ENCODE measurements at places on chromosomes 11 and 22.

DNA sequence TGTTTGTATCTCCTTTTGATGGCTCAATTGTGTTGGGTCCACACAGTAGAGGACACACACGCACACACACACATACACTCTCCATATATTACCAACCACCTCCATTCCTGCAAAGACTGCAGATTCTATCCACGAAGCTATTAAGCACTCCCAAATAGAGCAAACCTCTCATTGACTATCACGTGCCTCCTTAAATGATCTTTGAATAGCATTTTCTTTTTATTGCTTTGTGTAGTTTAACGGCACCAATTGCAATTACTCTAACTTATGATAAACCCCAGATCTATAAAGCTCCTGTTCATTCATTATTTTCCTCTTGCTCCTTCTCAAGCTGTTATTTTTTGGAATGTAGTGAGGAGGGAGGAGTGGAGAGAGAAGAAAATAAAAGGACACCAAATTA lies 204.7 kb downstream of the ST3GAL4 start:
- no peak for DNase-seq

DNA sequence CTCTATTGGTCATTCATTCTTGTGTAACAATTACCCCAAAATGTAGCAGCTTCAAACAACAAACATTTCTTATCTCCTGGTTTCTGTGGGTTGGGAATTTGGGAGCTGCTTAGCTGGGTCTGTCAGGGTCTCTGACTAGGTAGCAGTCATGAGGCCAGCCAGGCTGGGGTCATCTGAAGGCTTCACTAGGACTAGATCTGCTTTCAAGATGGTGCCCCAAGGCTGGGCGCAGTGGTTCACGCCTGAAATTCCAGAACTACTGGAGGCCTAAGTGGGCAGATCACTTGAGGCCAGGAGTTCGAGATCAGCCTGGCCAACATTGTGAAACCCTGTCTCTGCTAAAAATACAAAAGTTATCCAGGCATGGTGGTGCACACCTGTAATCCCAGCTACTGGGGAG lies 13.1 kb upstream of the SPDYC start:
- DNase-seq, result no peak

DNA sequence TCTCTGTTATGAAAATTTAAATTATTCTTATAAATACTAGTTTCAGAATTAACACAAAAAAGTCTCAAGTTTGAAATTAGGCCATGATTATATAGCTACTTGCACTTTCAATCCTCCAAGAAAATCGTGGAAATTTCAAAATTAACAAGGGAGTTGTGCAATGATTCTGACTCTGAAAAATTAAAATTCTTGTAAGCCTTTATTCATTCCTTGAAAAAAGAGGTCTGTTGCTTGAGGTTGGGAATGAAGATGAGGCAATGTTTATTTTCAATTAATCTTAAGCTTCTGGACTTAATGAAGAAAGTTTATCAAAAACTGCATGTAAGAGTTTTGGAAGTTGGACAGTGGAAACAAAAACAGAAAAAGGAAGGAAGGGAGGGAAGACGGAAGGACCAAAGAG lies 128.2 kb upstream of the FIBIN start:
- DNase-seq, result no peak

- DNase-seq, result no peak
Measured at GRCh38 chr22:29641042-29641699, 37.7 kb downstream of the NF2 start.

- no peak for DNase-seq
Measured at GRCh38 chr22:50179937-50180726, 5.6 kb upstream of the TRABD start.

DNA sequence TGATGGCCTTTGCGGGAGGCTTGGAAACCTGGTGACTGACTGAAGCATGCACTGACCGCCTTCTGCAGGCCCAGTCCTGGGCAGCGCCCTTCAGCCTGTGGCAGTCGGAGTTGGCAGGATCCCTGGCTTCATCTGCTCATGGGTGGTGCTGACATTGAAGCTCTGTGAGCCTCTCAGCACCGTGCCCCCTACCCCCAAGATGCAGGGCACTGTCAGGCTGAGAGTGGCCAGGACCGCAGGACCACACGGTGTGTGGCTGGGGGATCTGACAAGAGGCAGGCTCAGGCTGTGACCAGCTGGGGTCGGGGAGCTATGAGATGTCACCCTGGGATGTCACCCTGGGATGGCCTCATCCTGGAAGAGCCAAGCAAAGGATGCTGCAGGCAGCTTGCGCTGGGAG lies 32.7 kb downstream of the TBC1D22A start:
- no peak for DNase-seq

GRCh38 chr11:32427935-32428664 lies 7.2 kb downstream of the WT1 start:
- DNase-seq, result no peak

GRCh38 chr11:47020793-47021526 lies 84.4 kb downstream of the CSTPP1 start:
- no peak for DNase-seq

GRCh38 chr11:13884158-13884799 lies 78.2 kb upstream of the SPON1 start:
- no peak for DNase-seq

DNA sequence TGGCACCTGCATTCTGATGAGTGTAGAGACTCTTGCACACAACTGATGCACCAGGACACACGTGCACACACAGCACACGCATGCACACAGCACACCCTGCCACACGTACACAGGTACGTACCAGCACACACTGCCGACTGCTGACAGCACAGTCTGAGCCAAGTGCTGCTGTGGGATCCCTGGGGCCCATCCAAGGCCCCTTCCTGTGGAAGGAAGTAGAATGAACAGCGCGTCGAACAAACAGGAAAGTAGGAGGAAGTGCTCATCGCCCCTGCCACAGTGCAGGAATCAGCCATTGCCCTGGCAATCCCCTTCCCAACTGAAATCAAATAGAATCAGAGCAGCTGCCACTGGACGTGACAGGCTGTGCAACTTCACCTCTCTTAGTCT lies 57.9 kb downstream of the CD82 start:
- DNase-seq, result no peak

- no peak for DNase-seq
Measured at GRCh38 chr11:33016654-33017053, 976 bp downstream of the DEPDC7 start.

- DNase-seq, result no peak
Measured at GRCh38 chr22:28027453-28028448, 108.7 kb upstream of the PITPNB start.

DNA sequence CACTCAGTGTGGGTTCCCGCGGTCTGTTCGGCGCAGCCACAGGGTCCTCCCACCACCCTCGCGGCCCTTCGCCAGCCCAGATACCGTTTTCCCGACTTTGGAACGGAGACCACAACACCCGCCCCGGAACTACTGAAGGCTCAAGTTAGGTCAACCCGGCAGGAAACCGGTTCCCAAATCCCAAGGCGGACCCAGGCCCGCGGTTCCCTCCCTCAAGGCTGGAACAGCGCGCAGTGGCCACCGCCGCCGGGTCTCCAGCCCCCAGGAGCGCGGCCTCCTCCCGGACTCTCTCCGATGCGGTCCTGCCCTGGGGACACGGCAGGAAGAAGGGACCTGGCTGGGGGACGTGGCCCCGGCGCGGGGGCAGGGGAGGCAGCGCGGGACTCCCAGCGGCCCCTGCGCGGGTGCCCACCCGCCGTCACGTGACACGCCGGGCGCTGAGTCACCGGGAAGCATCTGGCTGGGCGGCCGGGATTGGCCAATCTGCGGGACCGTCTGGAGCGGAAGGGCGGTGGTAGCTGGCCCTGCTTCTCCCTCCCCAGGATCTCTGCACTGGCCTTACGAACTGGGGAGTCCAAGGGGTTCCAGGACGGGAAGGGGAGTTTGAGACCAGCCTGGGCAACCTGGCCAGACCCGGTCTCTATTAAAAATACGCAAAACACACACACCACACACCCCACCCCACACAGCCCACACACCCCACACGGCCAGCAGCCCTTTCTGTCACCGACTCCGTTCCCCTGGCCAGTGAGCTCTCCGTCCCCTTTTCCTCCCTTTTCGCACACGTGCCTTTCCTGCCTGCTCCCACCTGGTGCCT lies 21.5 kb upstream of the MALAT1 start:
- peak; percentile 88 for DNase-seq

GRCh38 chr11:103850419-103851165 lies 185.8 kb upstream of the DDI1 start:
- DNase-seq, result no peak

DNA sequence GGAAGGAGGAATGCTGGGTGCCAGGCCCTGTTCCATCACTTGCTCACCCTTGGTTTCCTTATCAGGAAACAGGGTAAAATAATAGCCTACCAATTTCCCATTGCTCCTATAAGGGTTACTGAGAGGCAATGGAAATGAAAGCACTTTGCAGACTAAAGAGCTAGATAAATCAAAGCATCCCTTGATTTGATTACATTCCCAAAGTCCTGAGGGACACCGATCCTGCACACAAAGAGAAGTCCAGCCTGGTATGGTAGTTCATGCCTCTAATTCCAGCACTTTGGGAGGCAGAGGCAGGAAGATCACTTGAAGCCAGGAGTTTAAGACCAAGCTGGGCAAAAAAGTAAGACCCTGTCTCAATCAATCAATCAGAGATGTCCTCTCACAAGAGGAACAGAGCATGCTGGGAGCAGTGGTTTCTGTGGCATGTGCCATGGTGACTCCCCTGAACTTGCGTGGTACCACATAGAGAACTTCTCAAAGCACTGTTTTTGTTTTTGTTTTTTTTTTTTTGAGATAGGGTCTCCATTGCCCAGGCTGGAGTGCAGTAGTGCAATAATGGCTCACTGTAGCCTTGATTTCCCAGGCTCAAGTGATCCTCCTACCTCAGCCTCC lies 10.7 kb downstream of the TBC1D10A start:
- DNase-seq, result no peak

GRCh38 chr22:26234296-26234695 lies 65.0 kb downstream of the SEZ6L start:
- DNase-seq, result no peak

- DNase-seq, result no peak
Measured at GRCh38 chr11:118706546-118706825, 27.0 kb upstream of the TREH start.

DNA sequence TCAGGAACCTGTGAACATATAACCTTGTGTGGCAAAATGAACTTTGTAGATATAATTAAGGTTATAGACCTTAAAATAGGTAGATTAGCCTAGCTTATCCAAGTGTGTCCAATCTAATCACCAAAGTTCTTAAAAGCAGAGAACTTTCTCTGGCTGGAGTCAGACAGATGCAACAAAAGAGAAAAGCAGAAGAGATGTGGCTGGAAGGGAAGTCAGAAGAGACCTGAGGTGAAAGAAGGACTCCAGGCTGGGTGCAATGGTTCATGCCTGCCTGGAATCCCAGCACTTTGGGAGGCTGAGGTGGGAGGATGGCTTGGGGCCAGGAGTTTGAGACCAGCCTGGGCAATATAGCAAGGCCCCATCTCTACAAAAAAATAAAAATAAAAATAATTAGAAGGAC lies 39.4 kb upstream of the SWAP70 start:
- no peak for DNase-seq

GRCh38 chr11:102476812-102477211 lies 24.2 kb upstream of the TMEM123 start:
- DNase-seq, result peak; percentile 37

GRCh38 chr11:8908099-8908498 lies 2.9 kb upstream of the AKIP1 start:
- no peak for DNase-seq

DNA sequence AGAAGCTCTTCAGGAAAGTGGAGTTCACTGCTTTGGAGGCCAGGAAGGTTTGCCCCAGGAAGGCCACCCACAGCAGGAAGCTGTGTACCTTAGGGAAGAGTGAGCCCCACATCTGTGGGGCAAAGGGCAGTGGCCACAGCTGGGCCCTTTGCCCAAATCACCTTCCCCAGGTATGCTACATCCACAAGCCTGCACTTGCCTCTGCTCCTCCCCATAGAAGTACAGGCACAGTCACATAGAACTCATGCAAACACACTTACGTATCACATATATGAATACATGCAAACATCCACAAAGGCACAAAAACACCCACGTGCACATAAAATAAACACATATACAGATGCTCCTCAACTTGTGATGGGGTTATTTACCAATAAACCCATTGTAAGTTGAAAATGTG lies 2.1 kb downstream of the TRIM29 start:
- no peak for DNase-seq

- no peak for DNase-seq
Measured at GRCh38 chr11:37298173-37298572, 700.1 kb upstream of the RAG2 start.

GRCh38 chr22:44340271-44341239 lies 27.8 kb upstream of the SHISAL1 start:
- peak; percentile 62 for DNase-seq

- no peak for DNase-seq
Measured at GRCh38 chr11:107550304-107550703, 15.2 kb downstream of the ALKBH8 start.

DNA sequence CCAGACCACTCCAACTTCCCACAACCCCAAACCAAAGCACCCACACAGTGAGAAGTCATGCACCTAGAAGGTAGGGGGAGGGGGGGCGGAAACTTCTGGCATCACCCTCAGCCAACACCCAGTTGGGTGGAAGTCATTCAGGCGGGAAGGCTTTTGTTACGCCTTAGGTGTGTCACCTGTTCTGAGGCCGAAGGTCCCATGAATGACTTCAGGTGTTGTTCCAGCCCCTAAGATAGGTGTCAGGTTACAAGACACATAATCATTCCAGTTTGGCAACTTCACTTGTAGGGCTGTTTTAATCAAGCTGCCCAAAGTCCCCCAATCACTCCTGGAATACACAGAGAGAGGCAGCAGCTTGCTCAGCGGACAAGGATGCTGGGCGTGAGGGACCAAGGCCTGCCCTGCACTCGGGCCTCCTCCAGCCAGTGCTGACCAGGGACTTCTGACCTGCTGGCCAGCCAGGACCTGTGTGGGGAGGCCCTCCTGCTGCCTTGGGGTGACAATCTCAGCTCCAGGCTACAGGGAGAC lies at the start of gene TMPRSS4:
TSS of gene TMPRSS4 (plus strand) at position 325 of the 528 bp plus-strand sequence. CDS start 225 bp downstream, outside the sequence.
- peak; percentile 64 for DNase-seq

- no peak for DNase-seq
Measured at GRCh38 chr11:29231586-29231985, 785.2 kb downstream of the KCNA4 start.

DNA sequence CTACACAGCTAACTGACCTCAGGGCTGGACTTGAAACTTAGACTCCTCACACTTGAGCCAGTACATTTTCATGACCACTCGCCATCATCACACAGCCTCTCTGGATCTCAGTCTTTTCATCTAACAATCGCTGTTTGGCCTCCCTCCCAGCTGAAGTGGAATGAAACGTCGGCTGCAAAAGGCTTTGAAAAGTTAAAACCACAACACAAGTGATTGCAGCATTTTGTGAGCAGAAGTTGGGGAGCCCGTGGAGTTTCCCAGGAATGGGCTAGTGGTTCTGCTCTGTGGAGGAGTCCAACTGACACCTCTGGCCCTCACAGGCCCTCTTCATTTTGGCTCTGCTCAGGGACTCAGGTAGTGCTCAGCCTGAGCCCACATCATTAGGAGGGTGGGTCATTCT lies 35.9 kb upstream of the TRIM29 start:
- no peak for DNase-seq

GRCh38 chr11:44910591-44910990 lies 40.1 kb downstream of the TP53I11 start:
- no peak for DNase-seq

DNA sequence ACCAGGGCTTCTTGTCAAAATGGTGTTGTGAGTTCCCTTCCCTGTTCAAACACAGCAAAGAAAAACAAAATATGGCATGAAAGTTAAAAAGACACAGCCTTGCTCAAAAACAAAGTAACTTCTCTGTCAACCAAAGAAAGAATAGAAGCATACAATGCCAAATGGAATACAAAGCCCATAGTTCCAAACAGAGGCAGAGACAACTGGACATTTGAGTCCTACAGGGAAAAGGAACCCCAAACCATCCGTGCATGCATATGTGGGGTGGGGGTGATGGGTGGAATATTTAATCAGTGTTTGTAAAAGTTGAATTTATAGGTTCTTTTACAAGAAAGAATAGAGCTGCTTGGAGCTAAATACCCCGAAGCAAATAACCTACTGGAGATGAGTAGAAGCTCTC lies 218.7 kb downstream of the FAM76B start:
- DNase-seq, result no peak

Data from NCI-H2107 (cell line).